ENCODE measurements at places on chromosomes 3 and 15.
A peak's percentile ranks its signal among the peaks of the same experiment; 100 is the strongest.

GRCh38 chr3:192409838-192410683 is 317.3 kb downstream of the FGF12 start:
- DNase-seq, result no peak

DNA sequence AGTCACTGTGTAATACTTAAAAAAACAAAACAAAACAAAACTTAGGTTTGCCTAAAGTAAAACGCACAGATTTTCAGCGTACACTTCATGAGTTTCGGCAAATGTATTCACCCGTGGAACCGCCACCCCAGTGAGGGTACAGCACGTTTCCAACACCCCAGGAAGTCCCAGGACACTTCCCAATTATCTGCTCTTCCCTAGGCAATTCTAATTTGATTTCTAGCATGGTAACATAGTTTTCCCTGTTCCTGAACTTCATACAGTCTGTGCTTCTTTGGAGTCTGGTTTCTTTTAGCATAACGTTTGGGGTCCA is 497 bp upstream of the CLASP2 start:
- DNase-seq, result no peak

- no peak for DNase-seq
These were observed 6.9 kb downstream of the SUCNR1 start for GRCh38 chr3:151880416-151880690.

DNA sequence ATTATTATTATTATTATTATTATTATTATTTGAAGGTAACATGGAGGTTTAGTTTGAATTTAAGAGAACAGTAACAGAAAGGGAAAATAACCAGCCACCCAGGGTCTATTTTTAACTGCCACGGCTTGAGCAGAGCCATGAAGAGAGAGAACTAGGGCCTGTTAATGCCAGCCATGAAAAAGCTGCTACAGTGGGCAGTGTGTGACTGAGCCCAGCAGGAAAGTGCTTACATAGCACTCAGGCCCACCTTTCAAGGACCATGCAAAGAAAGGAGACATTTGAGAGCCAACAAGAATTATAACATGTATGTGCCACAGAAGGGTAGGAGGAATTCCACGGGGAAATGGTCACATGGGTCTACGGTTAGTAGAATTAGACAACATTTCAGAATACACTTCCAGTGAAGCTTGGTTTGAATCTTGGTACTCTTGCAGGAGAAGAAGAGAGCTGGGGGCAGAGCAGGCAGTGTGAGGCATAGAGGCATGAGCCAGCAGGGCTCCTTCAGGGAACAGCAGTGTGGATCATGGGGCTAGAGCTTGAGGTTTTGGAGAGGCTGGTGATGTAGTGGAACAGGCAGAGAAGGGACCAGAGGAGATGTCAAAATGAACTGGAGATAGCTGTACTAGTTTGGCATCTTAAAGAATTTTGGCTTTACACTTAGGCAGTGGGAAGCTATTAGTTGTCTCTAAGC is 140.7 kb downstream of the CMSS1 start:
- no peak for DNase-seq

DNA sequence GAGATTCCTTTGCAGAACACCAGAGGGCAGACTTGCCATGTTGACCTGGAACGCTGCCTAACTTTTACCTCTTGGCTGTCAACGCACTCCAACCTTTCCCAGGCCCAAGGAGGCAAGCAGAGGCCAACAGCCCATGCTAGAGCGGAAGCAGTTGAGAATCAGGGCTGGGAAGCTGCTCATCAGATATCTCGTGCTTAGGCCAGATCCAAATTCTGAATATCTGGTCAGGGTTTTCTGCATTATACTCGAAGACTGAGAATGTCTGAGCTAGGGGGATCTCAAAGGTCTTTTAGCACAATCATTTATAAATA is 2.5 kb downstream of the XIRP1 start:
- DNase-seq, result no peak

DNA sequence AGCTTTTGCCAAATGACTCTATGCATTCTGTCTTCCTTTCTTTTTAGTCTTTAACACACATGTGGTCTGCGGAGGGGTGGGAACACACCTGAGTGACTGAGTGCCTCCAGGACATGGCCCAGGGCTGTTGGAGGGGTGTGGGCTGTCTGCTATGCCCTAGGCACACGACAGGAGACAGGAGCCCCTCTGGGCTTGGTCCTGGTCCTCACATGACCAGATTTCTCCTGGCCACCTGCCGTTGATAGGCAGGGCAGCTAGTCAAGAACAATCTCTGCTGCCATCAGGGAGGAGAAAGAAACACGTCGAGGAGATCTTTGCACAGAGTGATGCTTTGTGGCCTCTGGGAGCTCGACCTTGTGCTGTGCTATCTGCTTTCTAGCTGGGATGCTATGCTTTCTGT is 176.6 kb downstream of the KLF13 start:
- DNase-seq, result no peak

DNA sequence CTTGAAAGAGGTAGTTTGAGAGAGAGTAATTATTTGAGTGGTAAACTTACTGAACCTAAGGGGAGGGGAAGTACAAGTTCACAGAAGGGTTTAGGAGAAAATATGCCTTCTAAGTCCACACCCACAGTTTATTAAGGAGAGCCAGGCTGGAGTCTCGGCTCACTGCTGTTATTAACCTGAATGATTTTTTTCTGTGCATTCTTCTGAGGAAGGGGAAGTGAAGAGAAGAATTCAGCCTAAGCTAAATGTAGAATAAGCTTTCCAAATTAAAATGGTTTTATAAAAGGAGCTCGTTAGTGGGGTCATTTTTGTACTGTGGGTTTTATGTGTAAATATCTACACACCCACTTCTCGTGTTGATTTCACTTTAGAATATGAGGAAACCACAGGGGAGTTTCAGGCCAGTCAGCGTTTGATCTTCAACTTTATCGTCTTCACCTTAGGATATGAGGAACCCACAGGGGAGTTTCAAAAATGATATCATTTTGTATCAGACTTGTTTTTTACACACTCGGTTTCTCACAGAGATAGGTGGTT is 1.5 kb downstream of the WHAMM start:
- no peak for DNase-seq

GRCh38 chr15:99467853-99468464 is 97.8 kb upstream of the MEF2A start:
- DNase-seq, result no peak

DNA sequence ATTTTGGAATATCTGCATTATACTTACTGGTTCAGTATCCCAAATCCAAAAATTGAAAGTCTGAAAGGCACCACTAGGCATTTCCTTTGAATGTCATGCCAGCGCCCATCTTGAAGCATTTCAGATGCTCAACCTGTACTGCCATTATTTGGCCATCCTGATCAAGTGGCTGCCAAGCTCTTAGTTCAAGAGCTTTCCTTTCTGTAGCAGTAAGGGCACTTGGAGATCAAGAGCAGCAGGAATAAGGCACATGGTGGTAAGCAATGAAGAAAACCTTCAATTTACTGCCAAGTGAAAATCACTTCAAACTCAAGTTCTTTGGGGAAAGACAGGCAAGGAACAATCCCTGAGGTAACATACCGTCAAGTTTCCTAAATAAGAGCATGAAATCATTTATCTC is 10.0 kb downstream of the RHOA start:
- DNase-seq, result no peak

DNA sequence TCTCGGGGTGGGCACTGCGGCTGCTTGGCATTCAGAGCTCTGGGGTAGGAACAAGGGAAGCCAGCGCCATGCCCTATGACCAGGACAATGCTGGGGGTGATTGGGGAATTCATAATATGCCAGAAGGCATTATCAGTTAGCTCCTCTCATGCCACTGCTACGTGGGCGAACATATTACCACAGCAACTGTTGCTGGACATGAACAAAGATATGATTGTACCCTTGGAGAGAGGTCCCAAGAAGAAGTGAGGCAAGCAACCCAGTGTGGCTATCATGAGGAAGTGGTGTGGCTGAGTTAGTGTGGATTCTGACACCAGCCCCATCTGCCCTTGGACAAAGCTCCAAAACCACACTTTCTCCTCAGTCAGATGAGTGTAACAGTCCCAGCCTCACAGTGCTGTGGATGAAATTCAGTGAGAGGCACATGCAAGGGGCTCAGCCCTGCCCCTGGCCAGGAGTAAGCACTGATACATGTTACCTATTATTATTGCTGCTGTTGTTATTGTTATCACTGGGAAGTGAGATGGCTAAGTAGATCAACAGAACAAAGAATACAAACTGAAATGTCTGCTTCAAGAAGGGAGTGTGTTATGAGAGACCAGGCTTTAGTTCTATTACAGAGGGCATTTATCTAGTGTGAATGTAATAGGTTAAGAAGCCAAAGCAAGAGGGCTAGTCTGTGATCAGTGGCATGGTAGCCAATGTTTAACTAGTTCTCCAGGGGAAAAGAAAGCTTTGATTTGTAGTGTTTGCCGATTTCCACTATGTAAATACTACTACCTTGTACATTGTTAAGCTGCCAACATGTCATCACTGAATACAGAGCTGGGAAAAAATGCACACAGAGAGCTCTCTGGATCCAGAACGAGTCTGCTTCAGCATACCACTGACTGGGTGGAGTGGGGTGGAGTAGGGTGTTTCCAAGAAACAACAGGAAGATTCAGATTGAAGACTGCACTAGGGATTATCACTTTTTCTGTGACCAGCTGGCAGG is 222.3 kb upstream of the EIF1B start:
- DNase-seq, result no peak

DNA sequence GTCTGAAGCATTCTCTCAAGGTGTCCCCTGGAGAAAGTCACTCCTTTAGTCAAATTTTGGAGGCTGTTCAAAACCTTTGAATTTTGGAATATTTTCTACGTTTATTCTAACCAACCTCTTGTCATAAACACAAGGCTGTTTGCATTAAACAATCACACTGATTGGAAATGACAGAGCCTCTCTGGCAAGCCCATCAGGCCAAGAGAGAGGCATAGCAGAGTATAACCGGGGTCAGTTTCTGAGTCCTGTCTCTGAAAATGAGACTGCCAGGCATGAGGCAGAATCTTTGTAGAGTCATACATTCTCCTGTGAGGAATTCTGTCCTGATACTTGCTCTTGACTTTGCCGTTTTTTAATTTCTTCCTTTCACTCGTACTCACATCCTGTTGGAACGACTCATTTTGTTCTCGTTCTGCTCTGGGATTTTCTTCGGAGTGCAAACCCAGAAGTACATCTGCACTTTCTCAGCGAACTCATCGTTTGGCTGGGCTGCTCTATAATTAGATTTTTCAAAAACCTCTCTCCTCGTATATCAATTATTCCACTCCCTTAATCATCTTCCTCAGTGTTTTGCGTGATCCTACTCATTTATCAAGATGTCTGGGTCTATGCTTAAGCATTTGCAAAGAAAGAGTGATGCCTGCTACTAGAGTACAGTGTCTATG is 114.2 kb downstream of the AGBL1 start:
- no peak for DNase-seq

DNA sequence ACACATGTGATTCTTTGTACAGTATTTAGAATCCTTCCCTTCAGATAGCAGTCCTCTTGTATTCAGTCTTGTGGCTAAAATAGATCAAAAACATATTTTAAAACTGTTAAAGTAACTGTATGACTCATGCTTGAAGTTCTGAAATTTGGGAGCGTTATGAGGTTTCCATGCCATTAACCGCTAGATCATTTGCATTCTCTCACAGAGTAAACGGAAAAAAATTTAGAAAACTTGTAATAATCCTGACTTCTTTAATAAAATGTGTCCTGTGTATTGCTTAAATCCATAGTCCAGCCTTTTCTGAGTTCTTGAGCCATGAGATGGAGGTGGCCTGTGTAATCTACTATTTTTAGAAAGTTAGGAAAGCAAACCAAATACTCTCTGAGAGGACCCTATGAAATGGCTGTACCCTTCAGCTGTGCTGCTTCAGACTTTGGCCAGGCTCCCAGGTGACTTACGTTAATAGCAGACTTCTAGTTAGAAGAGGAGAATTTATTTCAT is 33.8 kb downstream of the MBNL1 start:
- DNase-seq, result peak; percentile 17

GRCh38 chr3:144033863-144034262 is 62.2 kb downstream of the DIPK2A start:
- DNase-seq, result no peak

GRCh38 chr15:91599261-91599660 is 254.2 kb upstream of the SLCO3A1 start:
- no peak for DNase-seq

GRCh38 chr3:132180337-132180791 is 136.8 kb upstream of the ACP3 start:
- peak; percentile 28 for DNase-seq

DNA sequence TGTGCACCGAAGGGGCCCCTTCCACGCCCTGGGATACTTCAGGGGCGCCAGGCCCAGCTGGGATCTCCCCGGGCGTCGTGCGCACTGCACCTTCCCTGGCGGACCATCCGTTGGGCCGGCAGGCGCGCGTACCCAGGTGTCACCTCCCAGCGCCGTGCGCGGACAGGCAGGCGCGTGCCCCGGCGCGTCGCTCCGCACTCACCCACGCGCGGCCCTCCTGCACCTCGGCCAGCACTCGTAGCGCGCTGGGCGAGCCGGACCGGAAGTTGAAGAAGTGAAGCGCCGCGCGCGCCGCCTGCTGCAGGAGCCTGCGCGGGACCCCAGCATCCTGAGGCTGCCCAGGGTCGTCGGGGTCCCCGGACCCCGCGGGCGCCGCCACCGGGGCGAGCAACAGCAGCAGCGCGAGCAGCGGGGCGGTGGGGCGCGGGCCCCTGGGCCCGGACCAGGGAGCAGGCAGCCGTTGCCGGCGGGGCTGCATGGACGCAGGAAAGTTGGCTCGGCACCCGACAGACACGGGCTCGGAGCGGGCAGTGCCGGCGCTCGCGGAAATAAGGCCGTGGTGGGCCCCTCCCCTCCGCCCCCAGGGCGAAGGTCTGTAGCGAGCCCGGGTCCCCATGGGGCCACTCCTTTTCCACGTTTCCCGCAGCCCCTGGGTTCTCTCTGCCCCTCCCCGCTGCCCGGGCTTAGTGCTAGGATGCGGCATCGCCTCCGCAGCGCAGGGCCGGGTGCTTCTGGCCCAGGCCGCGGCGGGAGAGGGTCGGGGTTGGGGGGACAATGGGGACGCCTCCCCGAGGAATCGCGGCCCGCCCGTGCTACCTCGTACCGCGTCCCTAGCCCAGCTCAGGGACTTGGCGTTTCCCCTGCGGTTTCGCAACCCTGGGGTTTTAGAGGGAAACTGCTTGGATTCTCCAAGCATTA is at the start of gene RARRES1:
Gene RARRES1 (minus strand): TSS at position 520 of the 918 bp plus-strand sequence. CDS start 42 bp downstream, at position 478.
- DNase-seq, result no peak
